ENCODE measurements at places on chromosomes 2 and 18.

GRCh38 chr2:25029183-25029554, 12.7 kb upstream of the EFR3B start:
- no peak for DNase-seq

DNA sequence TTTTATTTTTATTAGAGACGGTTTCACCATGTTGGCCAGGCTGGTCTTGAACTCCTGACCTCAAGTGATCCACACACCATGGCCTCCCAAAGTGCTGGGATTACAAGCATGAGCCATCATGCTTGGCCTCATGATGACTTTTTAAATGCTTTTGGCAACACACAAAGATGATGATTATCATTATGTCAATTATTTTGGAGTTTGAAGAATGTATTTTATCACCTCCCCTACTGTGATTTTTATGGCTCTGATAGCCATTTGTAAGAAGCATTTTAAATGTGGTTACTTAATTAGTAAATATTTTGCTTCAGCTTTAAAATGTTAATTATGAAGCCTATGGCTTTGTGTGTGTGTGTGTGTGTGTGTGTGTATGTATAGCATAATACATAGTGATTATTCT, 45.1 kb upstream of the RAB27B start:
- no peak for DNase-seq

- no peak for DNase-seq
Observed at GRCh38 chr18:37550118-37550875, 15.3 kb downstream of the CELF4 start.

- DNase-seq = no peak
Observed at GRCh38 chr2:191917430-191917881, 70.6 kb upstream of the CAVIN2 start.

DNA sequence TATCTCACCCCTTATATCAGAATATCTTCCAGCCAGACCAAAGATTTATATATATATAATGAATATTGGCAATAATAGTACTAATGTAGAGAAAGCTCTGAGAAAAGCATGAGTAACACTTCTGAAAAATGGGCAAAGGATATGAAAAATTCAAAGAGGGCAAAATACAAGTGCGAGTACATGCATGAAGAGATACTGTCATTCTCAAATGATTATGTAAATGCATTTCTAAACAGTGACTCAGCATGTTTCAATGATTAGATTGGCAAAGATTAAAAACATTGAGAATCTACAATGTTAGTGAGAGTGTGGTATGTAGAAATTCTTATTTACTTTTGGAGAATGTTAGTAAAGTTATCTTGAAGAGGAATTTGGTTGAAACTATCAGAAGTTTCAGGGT, 118.3 kb upstream of the NEDD4L start:
- peak; percentile 11 for DNase-seq

- no peak for DNase-seq
Observed at GRCh38 chr2:195162194-195162593, 494.8 kb upstream of the SLC39A10 start.

DNA sequence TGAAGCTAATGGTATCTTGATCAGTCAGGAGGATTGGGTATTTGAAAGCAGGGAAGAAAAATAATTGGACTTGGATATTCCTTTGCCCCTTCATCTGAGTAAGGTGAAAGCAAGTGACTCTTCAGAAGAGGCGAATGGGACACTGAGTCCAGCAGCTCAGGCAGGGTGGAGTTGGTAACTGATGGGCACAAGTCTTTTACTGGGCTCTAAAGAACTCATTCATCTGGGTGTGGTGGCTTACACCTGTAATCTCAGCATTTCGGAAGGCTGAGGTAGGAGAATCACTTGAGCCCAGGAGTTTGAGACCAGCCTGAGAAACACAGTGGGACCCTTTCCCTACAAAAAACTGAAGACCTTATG, 11.2 kb downstream of the CFLAR start:
- no peak for DNase-seq

DNA sequence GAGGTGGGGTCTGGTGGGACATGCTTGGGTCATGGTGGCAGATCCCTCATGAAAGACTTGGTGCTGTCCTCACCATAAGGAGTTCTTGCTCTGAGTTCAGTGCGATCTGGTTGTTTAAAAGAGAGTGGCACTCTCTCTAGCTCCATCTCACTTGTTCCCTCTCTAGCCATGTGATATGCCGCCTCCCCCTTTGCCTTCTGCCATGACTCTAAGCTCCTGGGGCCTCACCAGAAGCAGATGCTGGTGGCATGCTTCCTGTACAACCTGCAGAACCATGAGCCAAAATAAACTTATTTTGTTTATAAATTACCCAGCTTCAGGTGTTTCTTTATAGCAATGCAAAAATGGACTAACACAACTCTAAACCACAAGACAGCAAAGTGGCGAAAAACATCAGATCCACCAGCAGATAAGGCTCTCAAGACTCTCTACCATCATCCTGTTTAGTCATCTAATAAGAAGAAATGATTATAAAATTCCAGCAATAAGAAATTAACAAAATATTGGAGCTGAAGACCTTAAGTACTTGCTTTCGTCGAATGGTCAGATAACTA, 75.5 kb downstream of the OLA1 start:
- no peak for DNase-seq

- DNase-seq = no peak
Observed at GRCh38 chr18:76855594-76855993, 33.2 kb downstream of the ZNF236 start.

GRCh38 chr2:132671151-132671835, 1.3 kb upstream of the LYPD1 start:
- DNase-seq = no peak

- DNase-seq = no peak
Observed at GRCh38 chr2:196205881-196206435, 34.6 kb upstream of the STK17B start.

DNA sequence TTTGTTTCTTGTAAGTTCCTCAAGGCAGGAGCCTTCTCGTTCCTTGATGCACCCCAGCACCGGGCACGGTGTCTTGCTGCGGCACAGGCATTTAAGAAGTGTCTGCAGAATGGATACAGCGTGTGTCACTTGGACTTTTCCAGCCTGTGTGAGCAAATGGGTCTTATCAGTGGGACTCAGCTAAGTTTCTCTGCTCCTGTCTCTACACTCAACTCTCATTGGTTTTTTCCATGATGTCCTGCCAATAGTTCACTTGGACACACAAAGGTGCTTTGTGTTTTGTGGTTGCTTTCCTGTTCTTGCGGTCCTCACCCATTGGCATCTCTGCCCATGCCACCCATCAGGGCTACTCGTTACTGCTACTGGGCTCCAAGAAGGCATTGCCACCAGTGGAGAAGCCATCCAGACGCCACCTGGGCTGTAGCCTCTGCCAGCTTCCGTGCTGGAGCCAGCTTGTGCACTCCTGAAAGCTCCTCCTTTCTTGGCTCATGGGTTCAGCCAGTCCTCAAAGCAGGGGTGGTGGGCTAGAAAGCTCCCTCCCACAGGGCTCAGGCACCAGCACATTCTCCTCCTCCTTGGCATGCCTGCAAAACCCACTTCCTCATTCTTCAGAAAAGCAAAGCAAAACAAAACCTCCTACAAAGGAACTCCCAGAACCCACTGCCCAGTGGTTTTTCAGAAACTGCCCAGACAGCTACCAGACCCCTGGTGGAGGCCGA, 41.4 kb downstream of the IL1R2 start:
- DNase-seq = no peak

DNA sequence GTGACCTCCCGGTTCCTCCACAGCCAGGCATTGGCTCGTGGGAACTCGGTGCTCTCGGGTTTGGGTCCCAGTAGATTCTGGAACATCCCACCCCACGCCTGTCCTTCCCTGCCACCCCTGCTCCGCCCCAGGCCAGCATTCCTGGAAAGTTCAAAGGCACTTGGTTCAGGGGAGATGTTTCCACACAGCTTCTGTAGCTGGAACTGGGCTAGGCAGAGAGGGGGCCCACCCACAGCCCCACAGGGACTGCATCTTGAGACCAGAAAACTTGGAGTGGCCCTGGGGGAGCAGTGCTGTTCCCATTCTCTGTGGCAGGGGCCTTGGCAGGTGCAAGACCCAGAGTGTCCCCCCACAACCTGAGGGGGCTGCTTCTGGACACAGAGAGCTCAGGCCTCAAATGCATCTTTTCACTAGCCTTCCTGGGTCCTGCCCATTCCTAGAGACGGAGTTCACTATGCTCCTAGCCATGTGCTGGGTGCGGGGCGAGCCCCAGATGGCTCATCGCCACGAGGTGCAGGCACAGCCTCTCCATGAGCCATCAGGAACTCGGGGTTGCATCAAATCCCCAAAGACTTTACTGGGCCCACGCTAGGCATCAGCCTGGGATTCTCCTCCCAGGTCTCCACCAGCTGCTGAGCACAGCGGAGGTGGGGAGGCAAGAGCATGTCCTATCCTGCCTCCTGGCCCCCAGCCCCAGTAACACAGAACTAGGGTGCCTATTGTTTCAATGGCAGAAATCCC, 68.7 kb downstream of the ZFP36L2 start:
- no peak for DNase-seq

DNA sequence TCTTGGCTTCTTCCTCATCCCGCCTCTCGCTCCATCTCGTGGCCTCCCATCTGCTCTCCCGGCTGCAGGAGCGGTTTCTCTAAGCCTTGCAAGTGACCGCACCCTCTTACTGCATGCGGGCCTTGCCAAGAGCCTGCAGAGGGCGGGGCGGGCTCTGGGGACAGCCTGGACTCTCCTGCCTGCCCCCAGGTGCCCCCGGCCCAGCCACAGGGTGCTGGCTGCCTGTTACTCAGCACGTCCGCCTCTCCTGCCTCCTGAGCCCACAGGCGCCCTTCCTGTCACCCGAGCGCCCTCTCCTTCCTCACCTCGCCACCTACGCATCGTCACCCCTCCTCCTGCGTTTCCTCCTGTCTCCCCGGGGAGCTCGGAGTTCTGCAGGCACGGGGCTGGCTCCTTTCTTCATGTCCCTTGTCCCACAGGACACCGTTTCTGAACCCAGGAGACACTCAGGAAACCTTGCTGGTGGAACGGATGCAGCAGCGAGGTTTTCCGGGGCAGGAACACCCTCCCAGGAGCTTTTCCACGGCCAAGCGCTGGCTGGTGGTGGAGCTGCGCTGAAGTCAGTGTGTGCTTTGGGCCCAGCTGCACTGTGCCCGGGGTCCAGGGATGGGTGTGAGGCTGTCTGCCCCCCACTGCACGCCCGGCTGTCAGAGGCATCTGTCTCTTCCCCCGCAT, 28.5 kb downstream of the HPCAL1 start:
- no peak for DNase-seq

- DNase-seq = no peak
Observed at GRCh38 chr2:73561422-73561821, 80.8 kb downstream of the NAT8 start.

GRCh38 chr2:39264733-39265132, 21.0 kb upstream of the CDKL4 start:
- DNase-seq = no peak

- no peak for DNase-seq
Observed at GRCh38 chr18:23964282-23965238, 50.0 kb upstream of the TTC39C start.

- DNase-seq = no peak
Observed at GRCh38 chr2:220033546-220033945, 406.1 kb downstream of the SLC4A3 start.

GRCh38 chr2:130726614-130727180, 2.2 kb upstream of the GPR148 start:
- no peak for DNase-seq

DNA sequence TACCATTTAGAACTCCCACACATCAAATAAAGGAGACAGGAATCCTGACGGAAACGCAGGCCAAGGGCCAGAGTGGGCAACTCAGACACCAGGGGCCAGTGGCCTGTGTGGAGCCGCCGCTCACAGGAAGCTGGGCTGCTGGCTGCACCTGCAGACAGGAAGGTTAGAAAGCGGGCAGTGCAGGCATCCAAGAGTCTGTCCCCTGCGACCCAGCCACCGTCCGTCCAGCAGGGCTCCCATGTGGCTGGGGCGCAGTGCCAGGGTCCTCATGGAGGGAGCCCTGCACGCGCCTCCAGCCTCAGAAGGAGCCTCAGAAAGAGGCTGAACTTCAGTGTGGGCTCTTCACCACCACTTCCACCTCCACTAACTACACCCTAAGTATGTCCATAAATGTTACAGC, 2.5 kb upstream of the ANO7 start:
- no peak for DNase-seq

GRCh38 chr2:34831096-34831495, 1232.0 kb upstream of the FAM98A start:
- no peak for DNase-seq

DNA sequence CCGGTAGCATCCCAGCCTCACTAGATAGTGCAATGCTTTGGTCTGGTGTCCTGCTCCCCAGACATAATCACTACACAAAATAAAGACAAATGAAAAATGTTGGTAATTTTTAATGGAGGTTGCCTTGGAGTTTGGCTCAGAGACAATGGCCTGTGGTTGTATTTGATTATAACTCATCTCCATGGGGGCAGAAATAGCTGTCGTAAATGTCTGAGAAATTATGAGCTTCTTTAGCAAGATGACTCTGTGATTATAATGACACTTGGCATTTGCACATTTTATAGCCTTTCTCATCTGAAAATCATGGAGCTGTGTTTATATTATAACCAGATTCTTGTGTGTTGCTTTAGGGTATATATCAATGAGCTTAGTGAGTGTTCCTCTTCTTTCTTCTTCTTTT, 1779.7 kb upstream of the CELF4 start:
- no peak for DNase-seq

DNA sequence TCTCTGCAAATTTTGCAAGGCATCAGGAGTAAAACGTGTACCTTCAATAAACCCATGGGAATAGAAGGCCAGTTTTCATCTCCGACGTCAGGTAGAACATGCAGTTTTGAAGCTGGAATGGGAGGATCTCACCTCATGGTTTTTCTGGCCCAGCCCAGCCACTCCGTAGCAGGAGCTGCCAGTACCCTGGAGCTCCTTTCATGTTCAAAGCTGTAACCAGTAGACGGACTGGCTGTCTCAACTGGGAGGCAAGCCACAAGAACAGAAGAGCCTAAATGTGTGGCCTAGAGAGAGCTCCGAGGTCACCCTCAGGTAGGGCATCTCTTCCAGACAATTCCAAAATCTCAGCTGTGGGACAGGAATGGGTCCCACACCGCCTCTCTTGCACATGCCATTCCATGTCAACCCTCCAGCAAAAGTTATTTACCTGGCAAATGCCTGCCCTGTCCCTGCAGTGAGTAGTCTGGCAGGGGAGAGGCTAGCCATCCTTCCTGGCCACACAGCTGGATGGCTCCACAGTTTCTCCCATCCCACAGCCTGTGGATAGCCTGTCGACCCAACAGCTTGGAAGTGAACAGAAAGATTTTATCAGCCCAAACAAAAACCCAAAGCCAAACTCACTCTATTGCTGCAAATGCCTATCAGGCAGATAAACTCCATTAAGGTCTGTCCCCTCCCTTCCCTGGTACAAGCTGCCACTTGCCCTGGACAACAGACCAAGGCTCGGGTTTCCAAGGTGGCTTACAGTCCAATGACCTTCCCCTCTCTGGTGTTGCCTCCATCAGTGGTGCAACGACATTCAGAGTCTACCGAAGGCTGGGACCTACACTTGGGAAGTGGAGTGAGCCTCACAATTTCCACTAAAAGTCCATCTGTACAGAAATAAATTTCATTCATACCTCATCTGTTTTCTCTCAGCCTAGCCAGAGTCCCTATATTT, 27.8 kb downstream of the CRACDL start:
- DNase-seq = no peak
